ENCODE measurements at places on chromosomes 7 and 10.

GRCh38 chr7:51295440-51296245, 21.0 kb downstream of the COBL start:
- DNase-seq: no peak

- no peak for DNase-seq
Observed at GRCh38 chr7:34061149-34061548, 155.8 kb downstream of the BMPER start.

GRCh38 chr7:152699079-152699478, 23.1 kb upstream of the XRCC2 start:
- DNase-seq: no peak

- peak; percentile 41 for DNase-seq
Observed at GRCh38 chr7:33932832-33933468, 27.6 kb downstream of the BMPER start.

GRCh38 chr7:151773797-151774196, 103.1 kb downstream of the PRKAG2 start:
- DNase-seq: no peak

DNA sequence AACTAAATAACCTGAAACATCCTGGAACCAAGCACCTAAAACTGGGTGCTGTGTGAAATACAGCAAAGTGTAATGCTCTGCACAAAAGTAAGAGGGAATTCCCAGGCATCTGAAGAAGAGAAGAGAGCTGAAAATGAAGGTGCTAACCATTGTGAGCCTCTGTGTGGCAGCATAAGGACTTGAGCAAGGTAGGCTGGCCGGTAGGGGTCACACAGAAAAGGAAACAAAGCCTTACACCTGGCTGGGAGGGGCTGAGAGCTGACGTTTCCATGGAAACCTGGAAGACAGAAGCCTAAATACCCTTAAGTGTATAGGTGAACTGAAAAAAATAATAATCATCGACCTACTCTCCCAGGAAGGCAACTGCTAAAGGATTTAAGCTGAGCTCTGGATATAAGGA, 48.6 kb downstream of the CUL1 start:
- no peak for DNase-seq

Measured in stimulated activated CD4-positive, alpha-beta T cell treated with anti-CD3 and anti-CD28 coated beads, Interleukin-15, amount 100 ng/mL, for 48 hours (primary cell).